HTR-8/SVneo (cell line): ENCODE measurements at places on chromosomes 5 and 9.

- no peak for DNase-seq
Measured at GRCh38 chr5:129063483-129064113, 31.0 kb upstream of the ISOC1 start.

GRCh38 chr9:85478847-85479246 is 262.9 kb downstream of the AGTPBP1 start:
- DNase-seq, result no peak

DNA sequence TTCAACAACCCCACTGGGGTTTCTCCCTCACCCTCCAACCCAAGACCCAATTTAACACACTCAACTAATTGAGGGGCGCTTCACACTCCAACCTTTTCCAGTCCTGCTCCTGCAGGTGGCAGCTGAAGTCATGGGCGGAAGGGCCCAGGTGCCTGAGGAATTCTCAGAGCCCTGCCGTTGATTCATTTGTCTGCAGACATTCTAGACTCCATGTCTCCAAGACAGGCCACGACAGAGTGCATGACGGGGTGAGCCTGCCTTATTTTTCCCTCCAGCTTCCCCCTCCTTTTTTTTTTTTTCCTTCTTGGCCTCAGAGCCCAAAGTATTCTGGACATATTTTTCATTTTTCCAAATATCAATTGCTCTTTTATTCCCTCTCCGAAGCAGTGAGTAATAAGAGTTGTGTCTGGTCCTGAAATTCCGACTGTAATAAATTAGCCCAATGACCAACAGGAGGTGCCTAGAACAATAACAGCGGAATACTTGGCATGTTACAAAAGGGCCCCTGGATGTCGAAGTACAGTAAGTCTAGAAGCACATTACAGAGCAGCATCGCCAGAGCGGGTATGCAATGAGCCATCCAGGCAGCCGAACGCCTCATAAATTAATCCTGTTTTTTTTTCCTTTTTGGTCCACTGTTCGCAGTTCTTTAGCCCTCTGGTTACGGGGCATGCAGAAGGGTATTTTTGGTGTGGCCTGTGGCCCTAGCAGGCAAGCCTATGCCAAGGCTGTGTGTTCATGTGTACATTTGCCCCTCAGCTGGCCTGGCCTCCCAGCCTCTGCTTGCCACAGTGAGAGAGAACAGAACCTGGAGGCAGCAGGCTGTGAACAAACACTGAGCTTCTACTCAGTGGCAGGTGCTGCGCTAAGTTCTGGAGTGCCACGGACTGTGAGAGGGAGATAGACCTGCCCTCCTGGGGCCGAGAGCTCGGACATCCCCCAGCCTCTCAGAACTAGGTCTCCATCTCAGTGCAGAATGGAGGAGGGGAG is 8.6 kb upstream of the SMIM23 start:
- no peak for DNase-seq

DNA sequence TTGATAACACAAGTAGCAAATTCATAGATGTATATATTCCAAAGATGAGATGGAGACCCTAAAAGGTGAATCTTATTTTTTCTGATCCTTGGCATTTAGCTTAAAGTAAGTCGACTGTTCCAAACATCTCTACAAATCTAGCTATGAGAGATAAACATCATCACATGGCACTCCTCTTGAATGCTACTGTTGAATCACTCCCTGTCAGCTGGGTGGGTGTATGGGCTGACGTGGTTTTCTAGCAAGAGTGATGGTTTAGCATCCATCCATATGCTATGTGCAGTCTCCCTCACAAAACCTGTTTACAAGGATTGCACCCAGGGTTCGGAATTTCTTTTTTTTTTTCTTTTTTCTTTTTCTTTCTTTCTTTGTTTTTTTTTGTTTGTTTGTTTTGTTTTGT is 13.8 kb downstream of the ACO1 start:
- no peak for DNase-seq

GRCh38 chr5:91651704-91652103 is 268.6 kb upstream of the ARRDC3 start:
- DNase-seq, result no peak

DNA sequence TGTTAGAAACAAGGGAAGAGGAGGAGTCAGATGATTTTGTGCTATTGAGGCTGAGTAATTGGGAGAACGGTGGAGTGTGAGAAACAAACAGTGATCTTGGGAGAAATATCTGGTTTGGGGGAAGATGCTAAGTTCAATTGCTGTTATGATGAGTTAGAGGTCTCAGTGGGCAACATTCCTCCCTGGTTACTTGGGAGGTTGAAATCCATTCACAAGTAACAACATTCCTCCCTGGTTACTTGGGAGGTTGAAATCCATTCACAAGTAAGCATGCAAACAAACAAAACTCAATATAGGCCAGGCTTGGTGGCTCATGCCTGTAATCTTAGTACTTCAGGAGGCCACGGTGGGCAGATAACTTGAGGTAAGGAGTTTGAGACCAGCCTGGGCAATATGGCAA is 38.7 kb downstream of the AGXT2 start:
- DNase-seq, result no peak

DNA sequence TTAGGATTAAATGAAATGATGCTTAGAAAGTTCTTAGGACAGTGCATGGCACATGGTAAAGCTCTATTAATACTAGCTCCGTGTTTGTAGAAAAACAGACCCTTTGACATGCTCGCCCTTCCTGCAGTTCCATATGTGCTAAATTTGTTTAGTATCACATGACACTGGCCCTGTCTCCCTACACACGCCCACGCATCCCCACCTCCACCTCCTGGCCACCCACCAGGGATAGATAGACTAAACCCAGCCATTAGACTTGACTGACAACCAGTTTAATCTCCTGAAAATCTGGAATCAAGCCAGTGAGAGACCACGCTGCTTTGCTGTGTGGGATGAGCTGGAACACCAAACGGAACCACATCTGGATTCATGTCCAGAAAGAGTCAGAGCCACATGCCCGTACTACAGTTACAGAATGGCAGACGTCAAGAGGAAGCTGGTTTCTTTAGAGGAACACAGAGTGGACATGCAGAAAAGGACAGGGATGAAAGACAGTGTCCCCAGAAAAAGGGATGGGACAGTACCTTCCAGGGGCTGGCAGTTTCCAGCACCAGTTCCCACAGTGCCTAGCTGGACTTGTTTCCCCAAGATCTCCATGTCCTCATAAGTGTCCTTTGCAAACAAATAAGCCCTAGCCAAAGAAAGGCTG is 186.1 kb downstream of the PDZD2 start:
- DNase-seq, result no peak

- DNase-seq, result no peak
Measured at GRCh38 chr5:170357955-170358444, 31.2 kb downstream of the KCNMB1 start.

DNA sequence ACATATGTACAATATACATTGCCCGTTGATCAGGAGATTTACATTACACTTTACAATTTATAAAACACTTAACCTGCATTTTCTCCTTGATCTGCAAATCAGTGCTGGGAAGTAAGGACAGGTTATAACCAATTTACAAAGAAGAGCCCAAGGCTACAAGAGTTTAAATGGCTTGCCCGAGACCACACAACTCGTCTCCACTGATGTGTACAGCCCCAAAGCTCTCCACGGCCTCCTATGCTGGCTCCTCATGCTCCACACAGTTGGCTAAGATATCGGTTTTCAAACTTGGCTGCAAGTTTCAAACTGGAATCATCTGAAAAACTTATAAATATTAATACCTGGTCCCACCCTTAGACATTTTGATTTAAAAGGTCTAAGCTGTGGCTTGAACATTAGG is 10.3 kb downstream of the ACTL7B start:
- no peak for DNase-seq

DNA sequence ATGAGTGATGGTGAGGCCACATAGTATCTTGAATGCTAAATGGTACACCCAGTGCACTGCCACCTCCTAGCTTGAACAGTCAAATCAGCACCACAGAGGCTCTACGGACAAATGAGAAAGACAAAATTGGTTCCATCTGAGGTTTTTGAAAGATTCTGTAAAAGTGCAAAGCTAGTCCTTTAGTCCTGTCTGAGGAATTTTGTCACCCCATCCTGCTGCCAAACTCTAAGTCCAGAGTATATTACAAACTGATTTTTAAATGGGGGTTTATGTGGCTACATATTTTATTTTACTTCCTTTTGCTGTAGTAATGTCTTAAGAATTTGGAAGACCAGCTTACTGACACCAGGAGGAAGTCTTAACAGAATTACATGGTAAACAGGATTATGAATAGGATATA is 7.7 kb downstream of the FREM1 start:
- DNase-seq, result no peak

GRCh38 chr9:128304971-128305288 is 17.3 kb downstream of the TRUB2 start:
- no peak for DNase-seq

GRCh38 chr9:2936221-2936620 is 92.3 kb upstream of the PUM3 start:
- no peak for DNase-seq

DNA sequence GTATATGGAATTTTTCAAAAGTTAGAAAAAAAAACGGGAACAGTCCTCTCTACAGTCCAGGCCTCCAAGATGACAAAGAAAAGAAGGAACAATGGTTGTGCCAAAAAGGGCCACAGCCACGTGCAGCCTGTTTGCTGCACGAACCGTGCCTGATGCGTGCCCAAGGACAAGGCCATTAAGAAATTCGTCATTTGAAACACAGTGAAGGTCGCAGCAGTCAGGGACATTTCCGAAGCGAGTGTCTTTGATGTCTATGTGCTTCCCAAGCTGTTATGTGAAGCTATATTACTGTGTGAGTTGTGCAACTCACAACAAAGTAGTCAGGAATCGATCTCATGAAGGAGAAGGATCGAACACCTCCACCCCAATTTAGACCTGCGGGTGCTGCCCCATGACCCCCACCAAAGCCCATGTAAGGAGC is 37.4 kb downstream of the HMGCR start:
- no peak for DNase-seq

- no peak for DNase-seq
Measured at GRCh38 chr5:71666321-71666720, 52.8 kb upstream of the CARTPT start.

DNA sequence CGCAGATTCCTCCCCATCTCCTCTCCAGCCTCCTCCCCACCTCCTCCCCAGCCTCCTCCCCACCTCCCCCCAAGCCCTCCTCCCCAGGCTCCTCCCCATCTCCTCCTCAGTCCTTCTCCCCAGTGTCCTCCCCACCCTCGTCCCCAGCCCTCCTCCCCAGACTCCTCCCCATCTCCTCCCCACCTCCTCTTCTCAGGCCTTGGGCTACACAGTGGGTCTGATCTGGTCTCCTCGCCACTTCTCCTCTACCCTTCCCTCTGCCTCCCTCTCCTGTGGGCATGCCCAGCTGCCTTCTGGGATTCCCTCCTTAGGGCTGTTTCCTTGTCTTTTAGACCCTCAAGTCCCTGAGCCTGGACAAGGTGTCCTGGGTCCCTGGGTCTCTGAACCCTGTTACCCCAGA is 28.3 kb downstream of the CXXC5 start:
- DNase-seq, result no peak

DNA sequence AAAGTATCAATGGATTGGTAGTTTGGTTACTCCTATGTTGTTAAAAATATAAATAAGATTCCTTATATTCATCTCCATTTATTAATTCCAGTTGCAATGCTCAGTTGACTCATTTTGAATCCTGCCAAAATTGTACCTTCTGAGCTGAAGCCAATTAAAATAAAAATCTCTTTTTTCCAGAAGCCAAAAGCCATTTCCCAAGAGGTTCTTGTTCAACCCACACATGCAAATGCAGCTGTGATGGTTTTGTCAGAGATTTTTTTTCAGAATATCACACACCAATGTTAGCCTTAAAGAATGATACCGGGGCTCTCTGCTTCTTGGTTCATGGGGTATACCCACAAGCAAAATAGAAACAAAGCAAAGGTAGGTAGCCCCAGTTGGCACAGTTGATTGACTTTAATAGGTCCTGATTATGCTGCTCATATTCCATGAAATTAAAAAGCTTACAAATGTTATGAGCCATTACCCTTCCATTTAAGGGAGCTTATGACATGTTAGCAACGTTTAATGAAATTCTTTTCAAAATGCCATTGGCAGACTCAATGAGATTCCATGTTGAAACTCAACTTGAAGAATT is 208.0 kb downstream of the SGCD start:
- DNase-seq, result no peak

DNA sequence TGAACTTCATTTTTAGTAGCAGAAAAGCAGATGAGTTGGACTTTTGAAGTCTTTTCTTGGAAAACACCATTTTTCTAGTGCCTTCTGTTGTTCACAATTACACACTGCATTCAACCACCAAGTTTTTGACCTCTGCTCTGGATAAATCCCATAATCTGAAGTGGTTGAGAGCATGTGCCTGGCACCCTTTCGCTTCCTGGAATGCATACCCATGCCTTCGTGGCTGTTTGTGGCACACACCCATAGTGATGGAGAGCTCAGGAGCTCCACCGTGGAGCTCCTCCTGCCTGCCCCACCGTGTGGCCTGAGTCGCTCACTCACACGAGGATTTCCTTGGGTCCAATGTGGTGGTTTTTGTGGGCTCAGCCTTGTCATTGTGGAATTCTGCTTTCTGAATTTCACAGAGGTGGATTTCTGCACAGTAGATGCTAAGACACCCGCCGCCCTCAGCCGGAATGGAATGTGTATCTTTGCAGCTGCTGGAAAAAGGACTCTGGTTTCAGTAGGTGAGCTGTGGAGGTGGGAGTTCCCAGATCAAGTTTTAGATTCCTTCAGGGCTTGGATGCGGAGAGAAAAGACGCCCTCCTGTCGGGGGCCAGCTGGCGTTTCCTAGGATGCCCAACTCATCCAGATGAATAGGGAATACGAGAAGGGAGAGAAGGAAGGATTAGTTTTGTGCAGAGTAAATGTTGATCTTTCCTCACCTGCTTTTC is 500.4 kb downstream of the IRX1 start:
- no peak for DNase-seq

DNA sequence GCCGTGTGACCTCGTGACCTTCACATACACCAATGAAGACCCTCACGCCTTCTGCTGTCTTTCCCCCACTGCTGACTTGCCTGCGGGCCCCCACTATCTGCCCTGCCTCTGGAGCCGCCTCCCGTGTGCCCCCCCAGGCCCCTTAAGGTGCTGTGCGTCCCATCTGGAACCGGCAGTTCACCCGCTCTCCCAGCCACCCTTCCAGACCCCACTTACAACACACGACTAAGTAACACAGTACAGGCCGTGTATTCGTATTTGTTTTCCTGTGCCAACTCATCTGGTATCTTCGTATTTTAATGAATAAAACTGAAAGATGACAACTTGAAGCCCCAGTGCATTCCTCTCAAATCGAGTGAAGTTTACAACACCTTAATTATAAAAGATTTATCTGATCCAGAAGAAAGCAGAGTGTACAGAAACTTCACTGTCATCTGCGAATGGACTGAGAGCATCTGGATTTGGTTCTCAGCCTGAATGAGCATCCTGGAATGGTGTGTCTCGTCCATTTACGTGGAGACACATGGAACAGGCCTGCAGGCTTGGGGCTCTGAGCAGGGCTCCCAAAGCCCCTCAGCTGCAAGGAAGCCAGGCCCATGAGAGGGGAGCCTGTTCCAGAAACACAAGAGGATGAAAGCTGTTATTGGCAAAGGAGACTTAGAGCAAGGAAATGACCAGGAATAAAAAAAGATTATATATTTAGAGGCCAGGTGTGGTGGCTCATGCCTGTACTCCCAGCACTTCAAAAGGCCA is 21.9 kb upstream of the TERT start:
- no peak for DNase-seq
